ENCODE measurements at places on chromosomes 1 and 21. TPM values are rescaled to one million over a fixed set of nuclear protein-coding genes. Genes with fewer than 3 reads are reported as not detected.

Gene PDZK1
- 0.98 TPM for total RNA-seq

Gene SPOCD1
- total RNA-seq: 0.45 TPM

Gene LMOD1
- total RNA-seq: 64.5 TPM

- H3K4me1 ChIP-seq: no peaks in the 10 kb centered on the region
- no peak for DNase-seq
- no peaks in the 10 kb centered on the region for H3K27me3 ChIP-seq
- H3K27ac ChIP-seq: no peak overlapping the region
- H3K36me3 ChIP-seq: no peaks in the 10 kb centered on the region
These were observed 40.0 kb upstream of the DHCR24 start for GRCh38 chr1:54926970-54927369.

GRCh38 chr1:34842952-34843371 is 16.6 kb downstream of the SMIM12 start:
- no peaks in the 10 kb centered on the region for H3K4me1 ChIP-seq
- no peaks in the 10 kb centered on the region for H3K27me3 ChIP-seq
- H3K27ac ChIP-seq: no peak overlapping the region
- H3K4me3 ChIP-seq: no peak overlapping the region

DNA sequence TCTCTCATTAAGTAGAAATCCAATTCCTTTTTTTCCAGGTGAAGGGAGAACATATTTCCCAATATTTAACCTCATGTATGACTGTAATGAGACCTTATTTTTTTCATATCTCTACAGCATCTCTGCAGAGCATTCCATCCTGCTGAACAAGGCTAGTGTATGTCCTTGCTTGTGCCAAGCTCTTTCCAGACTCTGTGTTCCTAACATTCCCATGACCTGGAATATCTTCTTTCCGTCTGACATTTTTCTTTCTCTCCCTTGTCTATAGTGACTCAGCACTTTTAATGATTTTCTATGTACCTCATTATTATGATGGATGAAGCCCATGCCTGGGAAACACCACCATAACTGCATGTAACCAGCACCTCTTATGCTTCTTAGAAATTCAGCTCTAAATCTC is 278.3 kb upstream of the NRIP1 start:
- DNase-seq: no peak
- H3K27me3 ChIP-seq: no peaks in the 10 kb centered on the region
- H3K4me1 ChIP-seq: no peaks in the 10 kb centered on the region
- H3K36me3 ChIP-seq: no peaks in the 10 kb centered on the region
- no peak overlapping the region for H3K27ac ChIP-seq

DNA sequence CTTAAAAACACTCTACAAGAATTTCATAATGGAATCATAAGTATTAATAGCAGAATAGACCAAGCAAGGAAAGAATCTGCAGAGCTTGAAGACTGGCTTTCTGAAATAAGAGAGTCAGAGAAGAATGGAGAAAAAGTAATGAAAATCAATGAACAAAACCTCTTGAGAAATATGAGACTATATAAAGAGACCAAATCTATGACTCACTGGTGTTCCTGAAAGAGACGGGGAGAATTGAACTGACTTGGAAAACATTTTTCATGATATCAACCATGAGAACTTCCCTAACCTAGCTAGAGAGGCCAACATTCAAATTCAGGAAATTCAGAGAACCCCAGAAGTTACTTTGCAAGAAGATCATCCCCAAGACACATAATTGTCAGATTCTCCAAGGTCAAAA is 85.6 kb downstream of the GDAP2 start:
- DNase-seq: no peak
- no peaks in the 10 kb centered on the region for H3K4me1 ChIP-seq
- no peaks in the 10 kb centered on the region for H3K36me3 ChIP-seq
- H3K4me3 ChIP-seq: no peak overlapping the region

GRCh38 chr21:18646116-18646515 is 242.5 kb upstream of the TMPRSS15 start:
- no peaks in the 10 kb centered on the region for H3K27me3 ChIP-seq
- no peak for DNase-seq
- no peaks in the 10 kb centered on the region for H3K4me1 ChIP-seq
- no peaks in the 10 kb centered on the region for H3K36me3 ChIP-seq
- H3K27ac ChIP-seq: no peak overlapping the region

- no peaks in the 10 kb centered on the region for H3K4me1 ChIP-seq
- no peak overlapping the region for H3K4me3 ChIP-seq
- no peaks in the 10 kb centered on the region for H3K36me3 ChIP-seq
- DNase-seq: no peak
These were observed 233.0 kb upstream of the RAB4A start for GRCh38 chr1:229037806-229038405.

GRCh38 chr1:81819613-81820012 is 18.9 kb downstream of the ADGRL2 start:
- H3K4me3 ChIP-seq: no peak overlapping the region
- no peaks in the 10 kb centered on the region for H3K4me1 ChIP-seq
- H3K27me3 ChIP-seq: no peaks in the 10 kb centered on the region
- no peak overlapping the region for H3K27ac ChIP-seq
- no peak for DNase-seq

DNA sequence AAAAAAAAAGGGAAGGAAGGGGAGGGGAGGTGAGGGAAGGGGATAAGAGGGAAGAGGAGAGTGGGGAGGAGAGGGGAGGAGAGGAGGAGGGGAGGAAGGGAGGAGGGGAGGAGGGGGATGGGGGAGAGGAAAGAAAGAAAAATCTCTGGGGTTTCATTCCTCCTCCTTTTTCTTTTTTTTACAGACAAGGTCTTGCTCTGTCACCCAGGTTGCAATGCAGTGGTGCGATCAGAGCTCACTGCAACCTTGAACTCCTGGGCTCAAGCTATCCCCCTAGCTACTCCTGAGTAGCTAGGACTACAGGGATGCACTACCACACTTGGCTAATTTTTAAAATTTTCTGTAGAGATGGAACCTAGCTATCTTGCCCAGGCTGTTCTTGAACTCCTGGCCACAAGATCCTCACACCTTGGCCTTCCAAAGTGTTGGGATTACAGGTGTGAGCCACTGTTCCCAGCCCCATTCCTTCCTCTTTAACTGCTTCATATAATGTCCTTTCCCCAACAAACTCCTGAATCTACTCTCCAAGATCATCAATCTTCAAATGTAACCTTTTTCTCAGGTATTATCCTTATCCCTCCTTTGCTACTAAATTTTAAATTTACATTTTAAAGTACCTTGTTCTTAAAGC is 23.2 kb downstream of the GON4L start:
- no peaks in the 10 kb centered on the region for H3K36me3 ChIP-seq
- DNase-seq: no peak
- no peak overlapping the region for H3K4me3 ChIP-seq

GRCh38 chr1:116125758-116126157 is 14.6 kb downstream of the MAB21L3 start:
- no peaks in the 10 kb centered on the region for H3K4me1 ChIP-seq
- peak; percentile 69 for DNase-seq
- no peak overlapping the region for H3K4me3 ChIP-seq
- H3K36me3 ChIP-seq: no peaks in the 10 kb centered on the region

- H3K27me3 ChIP-seq: no peaks in the 10 kb centered on the region
- no peak overlapping the region for H3K4me3 ChIP-seq
- no peaks in the 10 kb centered on the region for H3K36me3 ChIP-seq
- no peak for DNase-seq
- no peaks in the 10 kb centered on the region for H3K4me1 ChIP-seq
- no peak overlapping the region for H3K27ac ChIP-seq
These were observed 87.2 kb downstream of the HHAT start for GRCh38 chr1:210415846-210416448.

Data from colonic mucosa (tissue), 4 donors.